ENCODE measurements at places on chromosomes 7 and 10.

DNA sequence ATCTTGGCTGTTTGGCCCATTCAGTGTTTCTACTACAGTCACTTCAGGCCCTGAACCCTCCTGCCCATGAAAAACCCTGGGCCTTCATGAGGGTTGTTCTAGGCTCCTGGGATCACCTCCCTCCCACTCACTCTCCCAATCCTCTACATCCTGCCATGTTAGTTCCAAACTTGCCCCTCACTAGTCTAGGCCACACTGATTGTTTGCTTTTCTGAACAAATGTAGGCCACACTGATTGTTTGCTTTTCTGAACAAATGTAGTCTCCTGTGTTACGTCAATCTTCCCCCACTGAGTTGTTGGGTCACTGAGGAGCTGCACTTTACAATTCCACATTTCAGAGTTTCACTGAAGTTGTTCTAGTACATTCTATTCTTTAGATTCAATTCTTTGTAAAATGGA, 5.3 kb upstream of the ALDH18A1 start:
- DNase-seq, result no peak

DNA sequence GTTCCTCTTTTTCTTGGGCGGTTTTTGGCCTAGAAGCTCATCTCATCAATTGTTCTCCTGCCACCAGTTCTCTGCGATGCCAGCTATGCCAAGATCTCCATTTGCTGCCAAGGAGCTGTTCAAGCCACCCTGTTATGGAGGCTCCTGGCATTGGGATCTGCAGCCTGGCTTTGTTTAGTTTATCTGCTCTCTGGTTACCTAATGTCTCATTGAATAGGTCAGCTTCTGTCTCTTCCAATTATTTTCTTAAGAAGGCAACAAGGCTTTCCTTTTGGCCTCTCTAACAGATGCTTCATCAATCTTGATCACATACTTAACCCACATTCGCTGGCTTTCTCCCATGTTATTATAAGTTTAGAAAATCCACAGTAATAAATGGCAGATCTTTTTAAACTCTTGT, 20.6 kb upstream of the SDK1 start:
- DNase-seq, result no peak

DNA sequence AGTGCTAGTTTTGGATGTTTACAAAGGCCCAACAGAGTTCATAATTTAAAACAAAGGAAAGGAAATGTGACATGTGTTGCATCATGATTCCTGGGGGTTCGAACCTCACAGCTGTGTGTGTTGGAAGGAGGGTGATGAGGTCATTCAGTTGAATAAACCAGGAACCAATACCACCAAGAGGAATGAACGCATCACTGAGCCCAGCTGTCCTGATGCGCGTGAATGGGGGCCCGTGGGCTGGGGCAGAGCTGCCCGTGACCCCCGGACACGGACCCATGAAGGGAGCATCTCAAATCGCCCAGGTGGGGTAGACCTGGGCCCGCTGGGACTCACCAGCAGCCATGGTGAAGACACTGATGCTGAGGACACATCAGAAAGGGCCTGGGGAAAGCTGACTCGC, 33.0 kb downstream of the BRI3 start:
- DNase-seq, result peak; percentile 9

- DNase-seq, result no peak
These were observed 10.0 kb downstream of the MGMT start for GRCh38 chr10:129477051-129477450.
